NCI-H524 (cell line): ENCODE measurements at places on chromosomes 5 and 9.
A peak's percentile ranks its signal among the peaks of the same experiment; 100 is the strongest.

- DNase-seq, result no peak
These were observed 9.6 kb upstream of the NME5 start for GRCh38 chr5:138148811-138149210.

- no peak for DNase-seq
These were observed 293.1 kb downstream of the ZSWIM6 start for GRCh38 chr5:61625137-61625561.

DNA sequence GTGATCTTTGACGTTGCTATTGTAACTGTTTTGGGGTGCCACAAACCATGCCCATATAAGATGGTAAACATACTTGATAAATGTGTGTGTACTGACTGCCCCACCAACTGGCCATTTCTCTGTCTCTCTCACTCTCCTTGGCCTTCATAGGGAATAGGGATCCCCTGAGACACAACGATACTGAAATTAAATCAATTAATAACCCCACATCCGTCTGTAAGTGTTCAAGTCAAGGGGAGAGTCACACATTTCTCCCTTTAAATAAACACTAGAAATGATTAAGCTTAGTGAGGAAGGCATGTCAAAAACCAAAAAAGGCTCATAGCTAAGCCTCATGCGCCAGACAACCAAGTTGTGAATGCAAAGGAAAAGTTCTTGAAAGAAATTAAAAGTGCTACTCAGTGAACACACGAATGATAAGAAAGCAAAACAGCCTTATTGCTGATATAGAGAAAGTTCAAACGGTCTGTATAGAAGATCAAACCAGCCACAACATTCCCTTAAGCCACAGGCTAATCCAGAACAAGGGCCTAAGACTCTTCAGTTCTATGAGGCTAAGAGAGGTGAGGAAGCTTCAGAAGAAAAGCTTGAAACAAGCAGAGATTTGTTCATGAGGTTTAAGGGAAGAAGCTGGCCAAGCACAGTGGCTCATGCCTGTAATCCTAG, 111.1 kb downstream of the UGCG start:
- no peak for DNase-seq

- peak; percentile 50 for DNase-seq
These were observed 2.3 kb upstream of the TNIP1 start for GRCh38 chr5:151083081-151083676.

GRCh38 chr5:82734347-82734746, 342.8 kb downstream of the TMEM167A start:
- no peak for DNase-seq

DNA sequence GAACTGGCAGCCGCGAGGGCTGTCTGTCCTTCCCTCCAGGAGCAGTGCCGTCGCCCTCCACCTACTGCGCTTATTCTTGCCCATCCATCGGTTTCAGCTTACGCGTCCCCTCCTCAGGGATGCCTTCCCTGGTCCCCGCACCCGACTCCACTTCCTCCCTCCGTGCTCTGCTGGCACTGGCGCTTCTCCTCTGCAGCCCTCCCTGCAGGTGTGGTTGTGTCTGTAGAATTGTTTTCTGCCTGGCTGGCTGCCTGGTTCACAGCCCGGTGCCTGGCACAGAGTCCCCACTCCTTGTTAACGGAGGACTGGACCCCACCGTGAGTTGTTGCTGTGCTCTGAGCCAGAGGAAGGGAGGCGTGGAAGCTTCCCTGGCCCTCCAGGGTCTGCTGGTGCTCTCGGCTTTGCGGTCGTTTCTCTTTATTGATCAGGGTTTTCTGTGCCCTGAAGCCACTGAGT, 5.7 kb downstream of the NTMT1 start:
- DNase-seq, result no peak

DNA sequence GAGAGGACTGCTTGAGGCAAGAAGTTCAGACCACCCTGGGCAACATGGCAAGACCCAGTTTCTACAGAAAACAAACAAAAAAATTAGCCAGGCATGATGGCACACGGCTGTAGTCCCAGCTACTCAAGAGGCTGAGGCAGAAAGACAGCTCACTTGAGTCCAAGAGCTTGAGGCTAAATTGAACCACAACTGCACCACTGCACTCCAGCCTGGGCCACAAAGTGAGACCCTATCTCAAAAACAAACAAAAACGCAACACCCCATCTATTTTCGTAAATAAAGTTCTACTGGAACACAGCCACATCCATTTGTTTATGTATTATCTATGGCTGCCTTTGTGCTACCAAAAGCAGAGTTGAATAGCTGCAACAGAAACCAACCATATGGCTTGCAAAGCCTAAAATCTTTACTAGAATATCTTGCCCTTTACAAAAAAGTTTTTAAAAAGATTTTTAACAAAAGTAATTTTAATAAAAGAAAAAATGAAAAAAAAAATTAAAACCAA, 67.5 kb downstream of the SETX start:
- DNase-seq, result no peak

DNA sequence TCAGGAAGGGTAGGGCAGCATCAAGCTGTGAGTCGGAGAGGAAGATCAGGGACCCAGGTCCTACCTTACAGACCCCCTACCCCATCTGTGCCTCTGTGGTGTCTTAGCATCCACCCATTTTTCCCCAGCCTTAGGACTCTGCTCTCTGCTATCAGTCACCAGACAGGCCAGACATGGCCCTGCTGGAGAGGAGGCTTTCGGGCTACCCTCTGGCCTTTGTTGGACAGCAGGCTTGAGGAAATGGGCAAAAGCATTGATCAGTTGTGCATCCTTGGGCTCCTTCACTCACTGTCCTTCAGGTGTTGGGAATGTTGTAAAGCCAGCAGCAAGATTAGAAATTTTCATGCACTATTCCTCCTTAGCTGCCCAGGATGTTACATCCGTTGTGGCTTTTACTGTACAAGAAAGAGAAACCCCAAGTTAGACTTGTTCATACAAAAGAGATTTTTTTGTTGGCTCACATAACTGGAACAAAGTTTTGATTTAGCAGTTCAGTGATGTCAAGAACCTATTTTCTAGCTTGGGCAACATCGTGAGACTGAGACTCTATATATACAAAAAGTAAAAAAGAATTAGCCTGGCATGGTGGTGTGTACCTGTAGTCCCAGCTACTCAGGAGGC, 17.4 kb upstream of the TNFAIP8 start:
- no peak for DNase-seq
